ENCODE measurements at places on chromosomes 13 and 19. TPM values are rescaled to one million over a fixed set of nuclear protein-coding genes. Genes with fewer than 3 reads are reported as not detected.
A peak's percentile ranks its signal among the peaks of the same experiment; 100 is the strongest.

DNA sequence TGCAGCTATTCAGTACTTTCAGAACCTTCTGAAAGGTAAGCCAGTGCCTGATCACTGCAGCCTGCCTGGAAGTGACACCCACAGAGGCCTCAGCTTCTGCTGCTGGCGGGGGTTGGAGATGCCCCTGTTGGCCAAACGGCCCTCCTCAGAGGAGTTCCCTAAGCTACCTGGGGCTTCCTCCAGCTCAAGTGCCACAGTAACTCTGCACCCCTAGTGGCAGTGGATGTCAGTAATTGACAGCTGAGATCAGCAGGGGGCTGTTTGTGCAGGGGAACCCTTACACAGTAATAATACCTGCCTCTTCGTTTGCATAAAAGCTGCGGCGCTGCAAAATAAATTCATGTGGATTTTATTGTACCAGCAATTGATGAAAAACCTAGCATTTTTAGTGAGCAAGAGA lies 28.9 kb downstream of the TDRD12 start:
- H3K27ac ChIP-seq = no peak overlapping the region
- H3K4me3 ChIP-seq = no peak overlapping the region
- DNase-seq = no peak
- no peaks in the 10 kb centered on the region for H3K27me3 ChIP-seq
- no peaks in the 10 kb centered on the region for H3K36me3 ChIP-seq
- H3K4me1 ChIP-seq = no peaks in the 10 kb centered on the region

DNA sequence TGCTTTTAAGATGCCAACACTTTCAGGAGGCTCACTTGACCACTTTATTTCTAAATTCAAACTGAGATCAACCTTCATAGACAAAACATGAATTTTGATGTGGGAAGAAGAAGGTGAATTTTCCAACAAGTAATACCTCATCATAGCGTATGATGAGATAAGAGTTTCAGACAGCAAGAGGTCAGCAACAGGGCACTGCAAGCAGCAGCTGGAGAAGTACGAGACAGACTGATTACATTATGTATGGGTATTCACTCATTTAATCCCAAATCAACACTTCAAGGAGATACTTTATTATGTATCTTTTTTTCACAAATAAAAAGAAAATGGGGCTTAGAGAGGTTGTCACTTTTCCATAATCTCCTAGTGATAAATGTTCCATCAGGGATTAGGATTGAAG lies 389.8 kb downstream of the TBC1D4 start:
- H3K36me3 ChIP-seq = no peaks in the 10 kb centered on the region
- no peaks in the 10 kb centered on the region for H3K4me1 ChIP-seq
- DNase-seq = no peak

- no peaks in the 10 kb centered on the region for H3K4me1 ChIP-seq
- H3K27ac ChIP-seq = no peak overlapping the region
- no peaks in the 10 kb centered on the region for H3K36me3 ChIP-seq
These were observed 86.7 kb upstream of the TNFSF11 start for GRCh38 chr13:42487221-42487620.

Gene MYPOP
- total RNA-seq = 5.9 TPM

- peaks cover 48% of the 10 kb centered on the region for H3K4me1 ChIP-seq
- peak overlapping the region; percentile 88 for H3K27ac ChIP-seq
- H3K36me3 ChIP-seq = peaks cover 11% of the 10 kb centered on the region
- no peak overlapping the region for H3K4me3 ChIP-seq
These were observed 3.8 kb downstream of the PPP1R12C start for GRCh38 chr19:55113570-55114039.

DNA sequence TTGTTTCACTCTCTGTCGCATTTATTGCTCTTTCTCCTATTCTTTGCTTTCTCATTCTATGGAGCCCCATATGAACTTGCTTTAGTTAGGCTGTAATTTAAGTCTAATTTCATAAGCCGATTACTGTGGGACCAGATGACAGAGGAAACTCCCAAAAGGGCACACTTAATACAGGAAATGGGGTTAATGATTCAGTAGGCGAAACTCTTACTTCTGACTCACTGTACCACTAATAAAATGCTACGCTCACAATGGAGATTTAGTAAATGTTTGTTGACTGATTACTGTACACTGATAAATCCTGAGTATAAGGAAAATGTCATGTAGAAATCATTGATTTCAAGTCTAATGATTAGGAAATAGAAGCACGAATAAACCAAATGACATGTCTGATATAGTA lies 276.4 kb downstream of the KLF5 start:
- H3K4me1 ChIP-seq = no peaks in the 10 kb centered on the region
- no peaks in the 10 kb centered on the region for H3K36me3 ChIP-seq
- H3K27ac ChIP-seq = no peak overlapping the region

DNA sequence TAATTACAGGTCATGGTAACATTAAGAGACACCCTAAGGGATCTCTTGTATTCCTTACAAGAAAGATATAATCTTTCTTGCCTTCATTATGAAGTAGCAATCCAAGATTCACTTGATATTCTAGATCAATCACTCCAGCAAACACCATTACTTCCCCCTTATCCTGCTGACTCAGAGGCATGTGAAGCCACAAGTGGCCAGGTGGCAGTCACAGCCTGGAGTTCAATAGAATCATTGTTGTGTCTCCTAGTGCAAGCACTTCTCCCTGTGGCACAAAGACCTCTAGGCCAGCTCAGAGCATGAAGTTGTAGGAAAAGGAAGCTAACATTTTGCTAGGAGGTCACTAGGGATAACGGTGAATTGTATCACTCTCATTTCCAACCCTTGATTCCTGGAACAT lies 864.3 kb upstream of the ATXN8OS start:
- no peak overlapping the region for H3K27ac ChIP-seq
- H3K36me3 ChIP-seq = no peaks in the 10 kb centered on the region
- no peaks in the 10 kb centered on the region for H3K4me1 ChIP-seq
- H3K27me3 ChIP-seq = no peaks in the 10 kb centered on the region

DNA sequence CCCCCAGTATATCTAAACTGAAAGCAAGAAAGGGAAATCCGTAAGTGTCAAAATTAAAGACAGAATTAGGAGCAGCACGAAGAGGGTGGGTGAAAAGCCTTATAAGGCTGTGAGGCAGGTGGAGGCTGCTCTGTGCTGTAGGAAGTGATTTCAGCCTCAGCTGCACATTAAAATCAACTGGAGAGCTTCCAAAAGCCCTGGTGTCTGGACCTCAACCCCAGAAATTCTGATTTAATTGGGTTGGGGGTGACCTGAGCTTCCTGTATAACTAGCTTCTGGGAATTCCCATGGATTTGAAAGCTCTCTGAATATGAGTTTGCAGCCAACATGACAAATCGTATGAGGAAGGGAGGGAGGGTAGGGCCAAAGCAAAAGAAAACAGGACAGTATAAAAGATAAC lies 242.4 kb upstream of the TMTC4 start:
- no peak for DNase-seq
- H3K36me3 ChIP-seq = no peaks in the 10 kb centered on the region
- H3K4me1 ChIP-seq = no peaks in the 10 kb centered on the region
- no peak overlapping the region for H3K27ac ChIP-seq

DNA sequence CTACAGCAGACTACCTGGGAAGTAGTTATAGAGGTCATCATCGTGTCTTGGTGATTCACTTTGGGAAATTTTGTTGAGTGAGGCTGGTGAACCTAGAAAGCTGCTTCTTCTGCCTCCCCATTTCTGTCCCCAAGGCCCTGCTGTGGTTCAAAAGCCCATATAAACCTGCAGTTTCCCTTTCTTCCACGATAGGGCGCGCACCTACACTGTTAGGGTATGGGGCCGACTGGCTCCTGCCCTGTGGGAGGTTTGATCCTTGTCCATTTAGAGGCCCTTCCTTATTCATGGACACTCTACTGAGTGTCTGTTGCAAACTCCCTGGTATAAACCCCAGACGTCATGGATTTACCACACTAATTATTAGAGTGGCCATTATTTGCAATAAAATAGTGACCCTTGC lies 191.8 kb downstream of the GGACT start:
- no peaks in the 10 kb centered on the region for H3K27me3 ChIP-seq
- H3K36me3 ChIP-seq = no peaks in the 10 kb centered on the region
- DNase-seq = no peak
- no peak overlapping the region for H3K27ac ChIP-seq

DNA sequence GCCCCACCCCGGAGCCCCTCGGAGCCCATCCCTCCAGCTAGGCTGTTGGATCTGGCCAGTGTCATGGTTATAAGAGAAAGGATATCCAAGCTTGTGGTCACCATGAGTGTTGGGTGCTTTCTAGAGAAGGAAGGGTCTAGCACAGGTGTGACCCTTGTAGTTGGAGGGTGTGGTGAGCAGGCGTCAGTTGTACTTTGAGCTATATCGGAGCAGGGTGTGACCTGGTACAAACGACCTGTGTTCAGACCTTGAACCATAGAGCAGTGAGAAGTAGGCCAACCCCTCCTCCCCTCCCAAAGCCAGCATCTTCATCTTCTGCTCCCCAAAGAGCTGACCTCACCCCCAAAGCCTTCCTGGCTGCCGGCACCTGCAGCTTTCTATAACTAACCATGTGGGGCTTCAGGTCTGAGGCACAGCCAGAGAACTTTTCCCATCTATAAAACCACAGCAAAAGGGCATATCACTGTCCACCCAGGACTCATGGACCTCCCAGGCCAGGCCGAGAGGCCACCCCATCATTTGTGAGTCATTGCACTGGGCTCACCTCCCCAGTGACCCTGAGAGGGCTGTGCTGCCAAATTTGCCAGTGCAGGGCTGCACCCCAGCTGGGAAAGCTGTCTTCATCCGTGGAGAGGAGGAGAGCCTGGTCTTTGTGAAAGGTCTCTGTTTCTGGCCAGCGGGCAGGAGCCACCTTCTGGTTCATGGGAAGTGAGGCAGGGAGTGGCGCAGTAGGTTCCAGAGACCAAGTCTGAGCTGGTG lies 14.2 kb downstream of the RAB8A start:
- H3K27ac ChIP-seq = no peak overlapping the region
- no peak for DNase-seq

- H3K4me1 ChIP-seq = no peaks in the 10 kb centered on the region
- no peaks in the 10 kb centered on the region for H3K36me3 ChIP-seq
- H3K27me3 ChIP-seq = no peaks in the 10 kb centered on the region
- DNase-seq = no peak
- no peak overlapping the region for H3K4me3 ChIP-seq
These were observed 88.0 kb downstream of the ENOX1 start for GRCh38 chr13:43698758-43699157.

DNA sequence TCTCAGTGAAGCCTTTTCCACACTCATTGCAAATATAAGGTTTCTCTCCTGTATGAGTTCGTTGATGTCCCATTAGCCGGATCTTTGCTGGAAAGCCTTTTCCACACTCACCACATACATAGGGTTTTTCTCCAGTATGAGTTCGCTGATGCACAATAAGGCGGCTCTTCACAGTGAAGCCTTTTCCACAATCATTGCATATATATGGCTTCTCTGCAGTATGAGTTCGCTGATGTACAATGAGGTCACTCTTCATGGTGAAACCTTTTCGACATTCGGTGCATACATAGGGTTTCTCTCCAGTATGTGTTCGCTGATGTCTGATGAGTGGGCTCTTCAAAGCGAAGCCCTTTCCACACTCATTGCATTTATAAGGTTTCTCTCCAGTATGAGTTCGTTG lies 6.8 kb upstream of the ZNF350 start:
- H3K27ac ChIP-seq = no peak overlapping the region
- H3K36me3 ChIP-seq = peaks cover 10% of the 10 kb centered on the region
- no peak for DNase-seq
- H3K27me3 ChIP-seq = no peaks in the 10 kb centered on the region
- peak overlapping the region; percentile 18 for H3K4me3 ChIP-seq

- no peaks in the 10 kb centered on the region for H3K4me1 ChIP-seq
- no peak overlapping the region for H3K27ac ChIP-seq
- no peak overlapping the region for H3K4me3 ChIP-seq
- no peaks in the 10 kb centered on the region for H3K27me3 ChIP-seq
- DNase-seq = no peak
These were observed 20.5 kb downstream of the C3 start for GRCh38 chr19:6699935-6700334.

DNA sequence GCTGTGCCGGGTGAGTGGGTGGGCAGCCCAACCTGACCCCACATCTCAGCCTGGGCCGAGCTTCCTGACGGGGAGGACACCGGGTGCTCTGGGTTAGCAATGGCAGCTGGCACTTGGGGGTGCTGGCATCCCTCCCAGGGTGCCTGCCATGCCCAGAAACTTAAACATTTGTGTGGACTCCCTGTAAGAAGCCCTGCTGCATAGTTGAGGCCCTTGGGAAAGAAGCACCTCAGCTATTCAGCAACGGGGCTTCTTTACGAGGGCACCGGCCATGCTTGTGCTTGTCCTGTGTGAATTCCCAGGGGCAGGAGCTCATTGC lies 33.8 kb upstream of the MEDAG start:
- H3K4me3 ChIP-seq = no peak overlapping the region
- no peaks in the 10 kb centered on the region for H3K36me3 ChIP-seq
- no peaks in the 10 kb centered on the region for H3K4me1 ChIP-seq
- DNase-seq = no peak
- peak overlapping the region; percentile 29 for H3K27ac ChIP-seq

DNA sequence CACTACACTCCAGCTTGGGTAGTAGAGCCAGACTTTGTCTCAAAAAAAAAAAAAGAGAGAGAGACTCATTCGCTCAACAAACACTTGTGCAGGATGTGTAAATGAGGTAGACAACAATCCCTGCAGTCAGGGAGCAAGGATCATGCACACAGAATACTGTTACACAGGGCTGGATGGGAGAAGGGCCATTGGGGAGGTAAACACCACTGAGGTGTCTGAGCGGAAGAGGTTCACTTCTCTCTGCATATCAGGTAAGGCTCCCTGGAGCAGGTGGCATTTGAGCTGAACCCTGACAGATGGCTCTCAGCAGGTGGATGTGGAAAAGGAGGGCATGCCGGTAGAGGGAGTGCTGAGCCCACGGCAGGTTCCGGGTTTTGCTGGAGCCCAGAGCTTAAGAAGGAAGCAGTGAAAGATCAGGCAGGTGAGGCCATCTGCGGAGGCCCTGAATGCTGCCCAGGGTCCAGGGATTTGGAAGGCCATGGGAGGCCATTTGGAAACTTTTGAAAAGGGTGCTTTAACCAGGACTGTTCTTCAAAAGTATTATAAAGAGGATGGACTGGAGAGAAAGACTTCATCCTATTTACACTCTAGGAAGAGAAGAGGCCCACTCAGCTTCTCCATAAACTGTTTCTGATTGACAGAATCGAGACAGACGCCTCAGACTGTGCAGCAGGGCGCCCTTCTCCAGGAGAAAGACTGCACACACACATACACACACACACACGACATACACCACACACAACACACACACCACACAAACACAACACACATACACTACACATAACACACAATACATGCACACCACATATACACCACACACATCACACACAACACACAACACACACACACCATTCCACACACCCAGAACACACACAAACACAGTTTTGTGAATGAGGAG lies 199.4 kb downstream of the USP12 start:
- no peak overlapping the region for H3K27ac ChIP-seq
- H3K4me1 ChIP-seq = no peaks in the 10 kb centered on the region
- DNase-seq = no peak
- H3K36me3 ChIP-seq = no peaks in the 10 kb centered on the region
- no peaks in the 10 kb centered on the region for H3K27me3 ChIP-seq

DNA sequence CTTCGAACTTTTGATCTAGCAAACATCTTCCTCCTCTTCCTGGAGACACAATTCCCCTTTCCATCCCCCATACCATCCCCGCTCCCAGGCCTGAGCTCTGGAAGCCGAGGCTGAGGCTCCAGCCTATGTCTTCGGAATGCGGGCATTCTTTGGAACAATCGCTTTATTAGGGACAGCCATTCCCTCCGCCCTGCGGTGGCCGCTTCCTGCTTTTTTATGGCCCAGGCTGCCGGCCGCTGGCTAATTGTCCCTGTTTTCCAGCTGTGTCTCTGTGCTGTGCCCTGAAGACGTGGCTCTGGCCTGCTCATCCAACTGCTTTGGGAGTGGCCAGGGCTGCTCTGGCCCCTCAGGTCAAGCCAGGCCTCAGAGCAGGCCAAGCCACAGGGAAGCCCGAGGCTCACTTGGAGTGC lies 2.1 kb upstream of the CDX2 start:
- no peaks in the 10 kb centered on the region for H3K36me3 ChIP-seq
- H3K27me3 ChIP-seq = peaks cover 95% of the 10 kb centered on the region
- no peak overlapping the region for H3K4me3 ChIP-seq
- H3K4me1 ChIP-seq = peaks cover 9% of the 10 kb centered on the region
- DNase-seq = no peak
- H3K27ac ChIP-seq = no peak overlapping the region
